CD14-positive monocyte (primary cell): ENCODE measurements at places on chromosomes 12 and 14.
A peak's percentile ranks its signal among the peaks of the same experiment; 100 is the strongest.

DNA sequence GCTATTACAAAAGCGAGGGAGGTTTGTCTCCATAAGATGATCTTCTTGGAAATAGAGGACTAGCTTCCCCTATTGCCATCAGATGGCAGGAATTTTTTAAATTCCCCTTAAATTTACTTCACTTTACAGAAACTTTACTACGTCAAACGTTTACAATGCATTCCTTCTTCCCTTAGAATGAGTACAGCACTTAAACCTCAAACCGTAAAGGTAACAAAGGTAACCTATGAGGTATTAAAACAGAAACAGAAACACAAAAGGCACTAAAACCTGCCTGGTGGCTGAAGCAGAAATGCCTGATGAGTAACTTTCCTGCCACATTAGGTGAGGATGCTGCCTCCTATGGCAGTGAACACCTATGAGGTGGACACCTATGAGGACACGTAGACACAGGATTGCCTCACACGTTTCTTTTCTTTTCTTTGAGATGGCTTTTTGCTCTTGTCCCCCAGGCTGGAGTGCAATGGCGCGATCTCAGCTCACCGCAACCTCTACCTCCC, 25.0 kb downstream of the DIO2 start:
- DNase-seq = no peak

- no peak for DNase-seq
These were observed 10.3 kb downstream of the KRT7 start for GRCh38 chr12:52243259-52243855.

DNA sequence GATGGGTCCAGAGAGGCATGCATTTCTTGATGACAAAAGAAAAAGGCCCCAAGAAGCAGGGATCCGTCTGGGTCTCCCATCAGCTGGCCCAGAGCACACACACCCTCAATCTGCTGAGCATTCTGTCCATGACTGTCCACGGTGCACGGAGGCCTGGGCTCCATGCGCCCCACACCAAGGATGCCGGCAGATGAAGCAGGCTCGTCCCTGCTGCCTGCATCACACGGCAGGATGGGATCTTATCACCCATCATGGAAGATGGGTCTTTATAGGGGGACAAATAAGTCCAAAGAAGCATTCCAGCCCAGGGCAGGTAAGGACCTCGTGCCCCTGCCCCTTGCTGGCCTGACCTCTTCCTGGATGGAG, 59.7 kb downstream of the PRIMA1 start:
- DNase-seq = no peak

- DNase-seq = no peak
These were observed 205.9 kb upstream of the PELI2 start for GRCh38 chr14:55912344-55912743.

DNA sequence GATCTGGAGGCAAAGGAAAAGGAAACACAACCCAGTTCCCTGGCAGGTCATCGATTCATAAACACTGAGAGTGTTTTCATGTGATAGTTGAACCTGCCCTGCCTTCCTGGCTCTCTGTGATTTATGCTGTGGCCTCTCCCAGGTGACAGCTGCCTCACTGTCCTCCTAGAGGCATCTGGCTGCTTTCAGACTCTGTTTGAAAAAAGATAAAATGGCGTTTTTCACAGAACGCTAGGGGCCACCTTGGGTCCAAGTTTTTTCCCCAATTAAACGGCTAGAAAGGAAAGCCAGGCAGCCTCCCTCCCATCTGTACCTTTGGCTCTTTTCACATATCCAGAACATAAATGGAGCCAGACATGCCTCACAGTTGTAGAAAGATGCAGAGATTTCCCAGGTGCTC, 252.6 kb upstream of the CCDC196 start:
- no peak for DNase-seq

- peak; percentile 32 for DNase-seq
These were observed 76.8 kb downstream of the HSD17B6 start for GRCh38 chr12:56839915-56840325.

GRCh38 chr12:43282106-43282505, 269.9 kb downstream of the ADAMTS20 start:
- DNase-seq = no peak

DNA sequence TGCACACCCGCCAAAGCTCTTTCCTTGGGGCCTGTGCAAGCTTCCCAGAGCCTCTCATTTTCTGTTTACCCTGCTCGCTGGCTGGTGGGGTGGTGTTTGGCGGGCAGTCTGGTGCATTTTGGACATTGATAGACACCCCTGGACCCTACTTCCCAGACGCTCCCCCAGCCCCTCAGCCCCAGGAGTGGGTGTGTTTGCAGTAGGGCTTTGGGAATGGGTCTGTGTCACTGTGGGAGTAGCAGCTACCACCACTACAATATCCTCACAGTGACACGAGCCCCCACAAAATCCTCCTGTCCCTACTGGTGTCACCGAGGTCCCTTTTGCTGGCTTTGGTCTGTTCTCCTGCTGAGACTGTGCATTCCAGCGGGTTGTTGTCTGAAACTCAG, 371.3 kb downstream of the TMEM121 start:
- no peak for DNase-seq

DNA sequence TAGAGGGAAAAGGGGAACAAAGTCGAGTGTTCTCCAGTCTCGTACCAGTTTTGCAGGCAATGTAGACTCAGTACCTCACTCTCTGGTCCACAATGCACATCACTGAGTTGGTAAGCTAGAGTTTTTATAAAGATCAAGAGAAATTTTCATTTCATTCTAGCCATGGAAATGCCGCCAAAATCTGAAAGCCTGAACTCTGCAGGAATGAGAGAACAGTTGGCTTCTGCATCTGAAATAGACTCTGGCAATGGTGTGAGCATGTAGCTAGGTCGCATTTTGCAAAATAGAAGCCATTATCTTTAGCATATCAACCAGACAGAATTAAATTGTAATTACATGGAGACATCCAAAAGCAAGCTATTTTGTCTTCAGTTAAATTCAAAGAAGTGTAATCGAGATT, 381.0 kb downstream of the NOVA1 start:
- no peak for DNase-seq

DNA sequence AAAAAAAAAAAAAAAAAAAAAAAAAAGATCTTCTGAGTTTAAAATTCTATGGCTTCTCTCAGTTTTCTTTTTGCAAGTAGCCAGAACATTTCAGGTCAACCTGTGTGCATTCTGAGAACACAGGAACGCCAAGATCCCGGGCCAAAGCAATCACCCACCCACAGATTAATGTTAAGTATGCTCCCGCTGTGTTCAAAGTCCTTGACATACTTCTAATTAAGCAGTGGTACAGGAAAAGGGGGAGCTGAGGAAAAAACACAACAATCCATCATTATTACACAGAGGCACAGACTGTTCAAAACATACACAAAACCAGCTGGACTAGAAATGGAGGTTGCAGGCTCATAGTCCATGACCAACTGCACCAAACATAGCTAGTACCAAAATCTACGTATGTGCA, 2.8 kb downstream of the FBXO21 start:
- DNase-seq = no peak

DNA sequence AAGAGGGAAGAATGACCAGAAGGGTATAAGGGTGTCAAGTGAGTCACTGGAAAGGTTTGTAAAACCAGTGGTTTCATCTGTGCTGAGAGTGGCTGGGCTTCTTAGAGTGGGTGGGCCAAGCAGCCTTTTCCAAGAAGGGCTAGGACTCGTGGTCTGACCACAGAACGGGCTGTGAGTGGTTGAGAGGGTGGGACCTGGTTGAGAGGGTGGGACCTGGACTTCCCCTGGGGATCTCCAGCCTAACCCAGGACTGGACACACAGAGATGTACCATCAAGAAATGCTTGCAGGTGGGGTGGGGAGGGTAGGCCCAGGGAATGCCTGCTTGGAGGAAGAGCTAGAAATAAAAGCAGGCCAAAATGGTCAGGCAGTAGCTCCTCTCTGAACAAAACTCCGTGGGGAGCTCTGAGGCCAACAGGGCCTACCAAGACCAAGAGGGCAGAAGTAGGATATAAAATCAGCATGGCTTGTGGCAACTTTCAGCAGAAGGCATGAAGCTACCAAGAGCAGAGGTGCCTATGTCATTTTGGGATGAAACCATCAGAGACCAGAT, 140.5 kb downstream of the FOXN3 start:
- DNase-seq = no peak

GRCh38 chr12:95815632-95816212, 25.2 kb upstream of the NTN4 start:
- DNase-seq = no peak

- DNase-seq = no peak
These were observed 98.6 kb downstream of the VRK1 start for GRCh38 chr14:96895658-96896271.

GRCh38 chr14:80956922-80957321, 1.5 kb downstream of the TSHR start:
- peak; percentile 44 for DNase-seq

- DNase-seq = no peak
These were observed 36.0 kb downstream of the RTRAF start for GRCh38 chr14:52025310-52025709.

DNA sequence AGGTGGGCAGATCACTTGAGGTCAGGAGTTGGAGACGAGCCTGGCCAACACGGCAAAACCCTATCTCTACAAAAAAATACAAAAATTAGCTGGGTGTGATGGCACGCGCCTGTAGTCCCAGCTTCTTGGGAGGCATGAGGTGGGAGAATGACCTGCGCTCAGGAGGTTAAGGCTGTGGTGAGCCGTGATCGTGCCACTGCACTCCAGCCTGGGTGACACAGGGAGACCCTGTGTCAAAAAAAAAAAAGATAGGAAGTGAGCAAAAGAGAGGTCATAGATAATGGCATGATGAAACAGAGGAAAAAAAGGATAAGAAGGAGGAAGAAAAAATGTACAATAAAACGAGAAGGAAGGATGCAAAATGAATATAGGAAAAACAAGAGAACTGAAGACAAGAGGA, 159.5 kb downstream of the ETV6 start:
- DNase-seq = peak; percentile 66

DNA sequence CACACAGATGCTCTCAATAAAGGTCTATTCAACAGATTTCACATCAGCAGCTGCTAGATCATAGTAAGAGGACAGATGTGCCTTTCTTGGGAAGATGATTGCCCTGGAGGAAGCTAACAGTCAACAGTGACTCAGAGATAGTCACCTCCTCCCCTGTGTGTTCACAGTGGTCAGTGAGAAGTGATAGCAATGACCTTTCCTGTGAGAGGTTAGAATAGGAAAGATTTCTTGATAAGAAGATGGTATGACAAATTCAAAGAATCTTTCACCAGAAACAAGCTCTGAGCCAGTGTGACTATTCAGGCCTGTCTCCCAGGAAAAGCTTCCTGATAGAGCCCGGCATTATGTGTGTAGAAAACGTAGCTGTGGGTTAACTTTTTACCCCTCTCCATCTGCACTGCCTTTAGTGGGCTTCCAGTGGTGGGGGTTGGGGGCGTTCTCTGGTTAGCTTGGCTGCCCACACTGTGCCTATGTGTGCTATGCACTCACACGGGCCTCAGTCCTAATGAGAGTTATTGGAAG, 66.4 kb upstream of the ARHGAP5 start:
- DNase-seq = no peak

DNA sequence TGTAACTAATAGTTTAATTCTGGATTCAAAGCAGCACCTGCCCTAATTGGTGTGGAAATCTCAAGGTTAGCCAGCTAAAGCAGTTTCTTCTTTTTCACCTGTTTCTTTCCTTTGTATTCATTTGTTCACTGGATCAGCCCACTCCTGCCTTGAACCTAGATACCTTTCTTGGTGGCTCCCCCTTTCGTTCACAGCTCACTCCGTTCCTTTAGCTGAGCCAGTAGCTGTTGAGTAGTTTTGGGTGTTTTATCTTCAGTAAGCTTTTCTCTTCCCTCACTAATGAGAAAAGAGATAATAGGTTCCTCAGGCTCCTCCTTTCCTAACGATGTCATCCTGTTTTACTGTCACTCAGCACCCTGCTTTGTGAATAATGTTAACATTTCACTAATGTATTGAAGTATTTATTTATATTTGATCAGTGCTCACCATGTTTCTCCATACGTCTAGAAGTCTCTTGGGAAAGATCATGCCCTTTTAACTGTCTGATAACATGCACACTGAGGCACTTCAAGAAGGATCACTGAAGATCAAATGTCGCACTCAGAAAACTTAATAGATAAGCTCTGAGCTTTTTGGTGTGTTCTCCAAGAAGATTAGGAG, 121.1 kb downstream of the TGFB3 start:
- no peak for DNase-seq

- DNase-seq = no peak
These were observed 93.5 kb upstream of the FOXG1 start for GRCh38 chr14:28673056-28673455.

GRCh38 chr14:23182372-23183157, 895 bp downstream of the SLC7A8 start:
- no peak for DNase-seq

GRCh38 chr12:55041345-55042055, 21.7 kb downstream of the NEUROD4 start:
- DNase-seq = peak; percentile 68

GRCh38 chr12:63047146-63047545, 103.9 kb downstream of the AVPR1A start:
- DNase-seq = no peak

GRCh38 chr14:39080886-39081285, 22.1 kb downstream of the SEC23A start:
- no peak for DNase-seq

DNA sequence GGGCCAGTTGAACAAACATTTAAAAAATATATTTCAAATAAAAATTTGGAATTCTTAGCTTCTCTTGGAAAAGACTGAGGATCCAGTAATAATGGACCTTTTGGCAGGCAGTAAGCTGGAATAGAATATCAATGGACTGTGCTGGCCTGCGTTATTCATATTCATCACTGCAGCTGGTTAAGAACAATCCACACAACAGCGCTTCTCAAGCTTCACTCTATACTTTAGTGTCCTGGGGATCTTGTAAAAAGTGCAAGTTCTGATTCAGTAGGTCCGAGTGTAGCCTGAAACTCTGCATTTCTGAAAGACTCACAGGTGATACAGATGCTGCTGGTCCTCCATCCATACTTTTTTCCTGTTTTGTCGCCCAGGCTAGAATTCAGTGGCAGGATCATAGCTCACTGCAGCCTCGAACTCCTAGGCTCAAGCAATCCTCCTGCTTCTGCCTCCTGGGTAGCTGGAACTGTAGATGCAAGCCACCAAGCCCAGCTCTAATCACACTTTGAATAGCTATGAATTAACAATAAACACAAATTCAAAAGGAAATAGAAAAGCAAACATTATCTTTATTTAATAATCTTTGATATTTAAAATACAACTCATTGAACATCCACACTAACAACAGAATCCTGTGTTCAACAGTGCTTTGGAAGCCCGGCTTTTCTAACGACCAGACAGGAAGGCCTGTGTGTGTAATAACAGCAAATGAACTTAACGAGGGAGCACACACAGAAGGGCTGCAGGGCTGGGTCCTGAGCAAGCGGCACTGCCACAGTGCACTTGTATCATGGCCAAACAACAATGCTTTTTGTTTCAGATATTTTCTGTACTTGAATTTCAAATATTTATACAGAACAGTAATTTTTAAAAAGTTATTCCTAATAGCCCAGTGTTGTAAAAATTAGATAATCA, 18.4 kb upstream of the TRIP11 start:
- DNase-seq = no peak

DNA sequence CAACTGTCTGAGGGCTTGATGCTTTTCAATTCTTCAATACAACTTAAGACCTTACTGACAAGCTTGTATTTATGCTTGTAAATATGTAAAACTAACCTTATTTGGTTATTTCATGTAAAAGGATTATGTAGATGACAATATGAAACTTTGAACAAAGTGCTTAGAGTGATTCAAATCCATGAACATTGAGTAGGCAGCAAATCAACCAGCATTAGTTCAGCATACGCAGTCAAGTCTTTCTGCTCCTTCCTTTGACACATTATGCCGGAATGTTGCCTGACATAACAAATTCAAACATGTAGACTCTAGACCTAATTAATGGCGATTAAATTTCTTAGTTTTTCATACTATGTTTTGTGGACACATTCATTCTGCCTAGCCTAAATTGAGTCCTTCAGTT, 105.2 kb downstream of the FGD4 start:
- DNase-seq = no peak
